ENCODE measurements at places on chromosomes 2 and 18.

DNA sequence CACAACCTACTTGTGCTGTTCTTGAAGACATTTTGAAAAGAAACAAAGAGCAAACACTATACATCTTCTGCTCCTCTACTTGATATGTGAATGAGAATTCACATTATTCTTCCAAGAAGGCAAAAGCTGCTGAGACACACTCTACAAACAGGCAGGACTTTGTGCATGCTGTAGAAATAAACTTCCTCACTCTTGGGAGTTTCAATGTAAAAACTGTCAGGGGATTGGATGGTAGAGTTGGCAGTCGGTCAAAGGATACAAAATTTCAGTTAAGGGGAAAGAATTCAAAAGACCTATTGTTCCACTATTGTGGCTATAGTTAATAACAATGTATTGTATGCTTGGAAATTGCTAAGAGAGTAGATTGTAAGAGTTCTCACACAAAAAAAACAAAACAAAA, 196.3 kb downstream of the MC4R start:
- no peak for DNase-seq

DNA sequence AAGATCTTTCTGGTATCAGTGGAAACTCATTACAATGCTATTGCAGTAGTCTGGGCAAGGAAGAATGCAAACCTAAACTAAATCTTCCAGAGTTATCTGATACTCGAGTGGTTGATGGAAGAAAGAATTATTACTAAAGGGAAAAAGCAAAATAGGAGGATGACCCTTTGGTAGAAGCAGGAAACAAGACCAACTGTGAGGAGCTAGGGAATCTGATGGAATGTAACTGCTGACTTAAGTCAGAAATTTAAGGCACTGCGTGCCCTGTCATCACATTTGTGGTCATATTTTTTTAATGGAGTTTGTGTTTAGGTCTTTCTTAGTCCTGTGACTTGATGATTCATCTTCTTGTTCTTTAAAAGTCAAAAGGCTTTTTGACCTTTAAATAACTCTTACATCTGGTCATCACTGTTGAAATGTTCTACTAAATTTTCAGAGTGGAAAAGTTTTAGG, 36.5 kb upstream of the ARMC9 start:
- no peak for DNase-seq

- DNase-seq, result no peak
Observed at GRCh38 chr2:55888936-55889335, 34.6 kb downstream of the EFEMP1 start.

- no peak for DNase-seq
Observed at GRCh38 chr2:143601828-143602227, 472.6 kb downstream of the ARHGAP15 start.

- no peak for DNase-seq
Observed at GRCh38 chr2:5022061-5022460, 670.1 kb upstream of the SOX11 start.

DNA sequence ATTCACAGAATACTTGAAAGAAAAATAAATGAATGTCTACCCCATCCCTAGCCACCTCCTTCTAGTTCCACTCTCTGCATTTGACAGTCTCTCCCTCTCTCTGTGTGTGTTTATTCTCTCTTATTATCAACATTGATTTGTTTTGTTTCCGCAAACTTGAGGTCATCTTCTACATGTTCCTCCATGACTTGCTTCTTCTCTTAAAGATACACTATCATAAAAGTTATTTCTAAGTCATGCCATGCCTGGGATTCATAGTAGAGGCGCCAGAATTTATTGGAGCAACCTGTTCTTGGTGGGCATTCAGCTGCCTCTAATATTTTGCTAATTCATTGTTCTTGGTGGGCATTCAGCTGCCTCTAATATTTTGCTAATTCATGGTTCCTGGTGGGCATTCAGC, 58.9 kb upstream of the SMAD7 start:
- no peak for DNase-seq

DNA sequence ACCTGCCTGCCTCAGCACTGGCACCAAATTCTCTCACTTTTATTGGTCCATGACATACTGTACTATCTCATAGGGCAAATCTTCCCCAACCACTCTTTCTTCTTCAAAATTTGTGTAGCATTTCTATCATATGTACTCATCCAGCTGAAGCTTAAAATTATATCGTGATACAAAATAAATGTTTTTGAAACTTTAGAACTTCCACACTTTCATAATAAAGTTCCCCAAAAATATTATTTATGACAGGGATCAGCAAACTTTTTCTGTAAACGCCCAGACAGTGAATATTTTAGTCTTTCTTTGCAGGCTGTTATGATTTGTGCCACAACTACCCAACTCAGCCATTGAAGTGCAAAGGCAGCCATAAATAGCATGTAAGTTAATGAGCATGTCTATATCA, 76.2 kb upstream of the POU3F3 start:
- DNase-seq, result no peak

DNA sequence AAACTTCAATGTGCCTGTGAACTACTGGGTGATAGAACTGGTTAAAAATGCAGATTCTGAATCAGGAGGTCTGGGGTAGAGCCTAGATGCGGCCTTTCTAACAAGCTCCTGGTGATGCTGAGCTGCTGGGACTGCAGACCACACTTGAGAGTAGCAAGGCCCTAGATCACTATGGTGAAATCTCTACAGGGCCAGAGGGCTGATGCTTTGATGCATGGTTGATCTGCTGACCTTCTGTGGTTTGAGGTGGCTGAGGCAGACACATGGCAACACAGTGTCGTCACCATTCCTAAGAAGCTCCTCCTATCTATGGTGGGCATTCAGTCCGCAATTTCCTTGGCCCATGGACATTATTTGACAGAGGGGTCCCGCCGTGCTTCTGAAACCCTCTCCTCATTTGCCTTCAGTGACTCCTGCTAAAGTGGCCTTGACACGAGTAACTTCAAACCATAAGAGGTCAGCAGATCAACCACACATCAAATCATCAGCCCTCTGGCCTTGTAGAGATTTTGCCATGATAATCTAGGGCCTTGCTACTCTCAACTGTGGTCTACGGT, 19.8 kb downstream of the CCDC68 start:
- DNase-seq, result no peak

- DNase-seq, result no peak
Observed at GRCh38 chr2:228507870-228508269, 326.4 kb upstream of the SPHKAP start.

DNA sequence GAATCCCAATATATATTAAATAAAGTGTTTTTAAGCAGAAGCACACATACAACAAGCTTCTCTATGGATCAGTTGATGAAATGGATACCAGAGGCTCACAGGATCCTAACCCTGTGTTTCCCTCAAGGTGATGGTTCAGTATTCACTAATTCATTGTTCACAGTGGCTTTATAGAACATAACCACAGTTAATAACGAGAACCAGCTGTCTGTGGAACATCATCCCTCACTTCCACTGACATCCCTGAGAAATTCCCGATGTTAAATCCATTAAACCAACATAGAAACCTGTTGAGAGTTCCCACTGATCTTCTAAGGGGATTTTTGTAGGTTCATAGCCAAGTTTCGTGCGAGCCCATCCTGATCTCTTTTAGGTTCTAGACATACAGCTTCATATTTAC, 29.0 kb downstream of the CCDC195 start:
- no peak for DNase-seq

DNA sequence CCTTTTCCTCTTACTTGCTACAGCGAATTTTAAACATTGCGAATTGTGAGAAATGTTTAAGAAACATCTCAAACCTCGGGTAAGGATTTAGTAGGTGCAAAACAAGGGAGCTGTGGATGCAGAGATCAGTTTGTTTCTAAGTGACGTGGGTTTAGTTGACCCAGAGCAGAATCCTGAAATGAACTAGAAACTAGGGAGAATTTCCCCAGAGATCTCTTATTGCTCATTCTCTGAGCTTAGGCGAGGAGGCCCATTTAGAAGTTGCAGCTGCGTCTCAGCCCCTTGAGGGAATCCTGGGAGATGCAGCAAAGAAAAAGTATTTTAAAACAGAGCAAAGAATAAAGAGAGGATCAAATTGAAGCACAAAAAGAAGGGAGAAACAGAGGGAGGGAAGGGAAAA, 29.3 kb downstream of the FAM124B start:
- DNase-seq, result no peak

DNA sequence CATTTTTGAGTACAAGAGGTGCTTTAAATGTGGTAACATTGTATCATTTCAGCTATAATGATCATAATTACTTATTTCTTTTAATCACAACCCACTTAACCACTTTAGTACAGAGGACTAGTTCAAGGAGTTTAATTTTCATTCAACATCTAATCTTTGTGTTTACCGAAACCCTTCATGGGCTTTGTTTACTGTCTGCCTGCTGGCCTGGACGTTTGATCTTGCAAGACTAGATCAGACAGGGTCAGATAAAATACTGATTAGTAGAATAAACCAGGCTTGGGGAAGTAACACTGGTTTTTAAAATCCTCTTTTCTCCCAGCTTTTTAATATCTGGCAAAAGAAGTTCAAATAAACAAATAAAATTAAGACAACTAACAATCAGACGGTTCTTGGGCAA, 93.6 kb downstream of the SATB2 start:
- DNase-seq, result no peak

DNA sequence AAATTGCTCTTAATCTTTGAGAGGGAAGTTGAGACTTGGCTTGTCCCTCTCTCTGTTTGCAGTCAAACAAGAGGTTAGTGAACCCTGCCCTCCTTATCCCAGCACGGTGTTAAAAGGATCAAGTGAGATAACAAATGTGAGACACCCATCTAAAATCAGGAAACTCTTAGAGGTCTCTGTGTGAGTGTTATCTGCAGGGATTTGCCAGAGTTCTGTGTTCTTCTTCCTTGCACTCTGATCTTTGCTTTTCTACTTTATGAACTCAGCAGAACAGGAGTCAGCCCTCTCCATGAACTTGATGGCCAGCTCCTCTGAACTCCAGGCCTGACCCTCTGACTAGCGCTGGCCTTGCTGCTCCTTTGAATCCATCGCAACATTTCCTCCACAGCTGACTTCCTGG, 123.8 kb downstream of the NCKAP5 start:
- DNase-seq, result no peak

- no peak for DNase-seq
Observed at GRCh38 chr2:137091704-137092103, 326.4 kb downstream of the THSD7B start.

DNA sequence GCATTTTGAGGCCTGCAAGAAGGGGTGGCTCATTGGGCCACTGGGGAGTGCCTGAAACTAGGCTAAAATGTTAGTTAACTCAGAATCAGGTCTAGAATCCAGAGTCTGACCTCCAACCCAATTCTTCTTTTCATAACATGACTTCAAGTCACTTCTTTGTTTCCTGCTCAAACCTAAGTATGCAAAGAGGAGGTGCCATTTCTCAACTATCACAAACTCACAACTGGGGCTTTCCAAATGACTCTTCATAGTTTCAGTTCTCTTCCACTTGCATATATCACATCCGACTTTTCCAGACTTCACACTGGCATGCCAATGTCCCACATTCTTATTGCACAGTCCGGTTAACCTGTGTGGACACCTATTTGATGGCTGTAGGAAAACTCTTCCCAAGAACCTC, 211.6 kb downstream of the TCF4 start:
- DNase-seq, result no peak

DNA sequence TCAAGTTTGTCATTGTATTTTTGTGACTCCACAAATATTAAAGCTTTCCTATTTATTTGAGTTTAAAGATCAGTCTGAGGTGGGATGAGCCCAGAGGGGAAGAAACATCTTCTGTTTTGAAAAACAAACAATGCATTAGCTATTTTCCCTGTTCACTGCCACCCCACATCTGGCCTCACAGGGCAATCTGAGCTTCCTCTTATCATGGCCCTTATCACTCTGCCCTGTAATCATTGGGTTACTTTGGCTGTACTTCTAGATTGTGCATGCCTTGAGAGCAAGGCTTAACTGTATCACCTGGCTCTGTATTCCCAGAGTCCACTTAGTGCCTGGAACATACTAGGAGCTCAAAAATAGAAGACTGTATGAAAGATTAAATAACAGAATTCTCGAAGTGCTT, 241.6 kb upstream of the NT5C1B start:
- no peak for DNase-seq

DNA sequence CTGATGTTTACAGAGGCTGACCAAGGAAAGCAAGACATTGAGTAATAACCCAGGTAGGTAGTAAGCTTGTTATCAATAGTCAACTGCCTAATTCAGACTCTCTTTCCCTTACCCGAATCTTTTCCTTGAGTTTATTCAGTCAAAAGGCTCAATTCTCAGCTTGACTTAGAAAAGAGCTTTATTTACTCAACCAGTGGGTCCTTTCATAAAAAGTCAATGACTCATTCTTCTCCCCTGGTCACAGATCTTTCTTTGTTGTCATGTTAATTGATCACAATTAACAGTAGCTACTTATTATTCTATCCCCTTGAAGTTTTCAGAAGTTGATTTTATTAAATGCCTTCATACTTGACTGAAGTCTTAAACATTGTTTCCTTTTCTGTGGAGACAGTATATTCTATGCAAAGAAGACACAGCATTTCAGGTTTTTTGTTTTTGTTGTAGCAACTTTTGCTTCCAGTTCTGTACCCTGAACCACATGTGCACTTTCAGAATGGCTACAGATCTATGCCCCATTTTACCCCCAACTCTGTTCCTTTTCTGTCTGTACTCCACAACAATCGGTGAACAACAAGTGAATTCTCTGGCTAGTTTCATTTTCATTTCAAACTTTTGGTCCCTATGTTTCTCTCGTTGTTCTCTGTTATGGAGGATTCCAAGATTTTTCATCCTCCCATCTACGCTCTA, 428.3 kb downstream of the NCKAP5 start:
- no peak for DNase-seq

GRCh38 chr2:20662308-20662937, 4.5 kb upstream of the GDF7 start:
- no peak for DNase-seq

- DNase-seq, result no peak
Observed at GRCh38 chr2:22934747-22935146, 450.2 kb upstream of the KLHL29 start.

- DNase-seq, result no peak
Observed at GRCh38 chr2:97844311-97844859, 131.0 kb downstream of the ZAP70 start.

GRCh38 chr2:226358688-226359087, 440.9 kb downstream of the IRS1 start:
- DNase-seq, result no peak

DNA sequence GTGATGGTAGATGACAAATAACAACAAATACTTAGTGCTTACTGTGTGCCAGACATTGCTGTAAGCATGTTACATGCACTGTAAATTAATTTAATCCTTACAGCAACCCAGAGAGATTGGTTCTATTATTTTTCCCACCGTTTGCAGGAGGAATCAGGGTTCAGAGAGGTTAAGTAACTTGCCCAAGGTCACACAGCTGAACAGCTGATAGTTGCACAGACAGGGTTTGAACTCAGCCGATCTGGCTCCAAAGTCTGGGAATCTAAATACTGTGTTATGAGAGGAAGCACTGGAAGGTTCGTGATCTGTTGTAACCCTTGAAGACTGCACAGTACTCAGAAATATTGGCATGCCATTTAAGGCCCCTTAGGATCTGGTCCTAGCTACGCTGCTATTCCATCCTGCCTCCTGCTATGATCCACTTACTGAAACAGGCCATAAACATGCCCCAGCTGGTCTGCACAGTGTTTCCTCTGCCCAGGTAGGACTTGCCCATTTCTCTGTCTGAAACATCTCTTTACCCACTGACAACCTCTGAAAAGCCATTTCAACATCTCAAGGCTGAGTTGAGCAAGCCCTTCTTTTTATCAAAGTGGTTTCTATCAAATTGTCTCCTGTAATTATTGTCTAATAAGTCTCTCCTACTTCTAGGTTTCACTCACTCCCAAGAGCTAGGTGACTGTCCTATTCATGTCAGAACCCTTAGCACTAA, 40.4 kb upstream of the MRPL33 start:
- no peak for DNase-seq

- no peak for DNase-seq
Observed at GRCh38 chr2:6933911-6934310, 16.7 kb downstream of the RNF144A start.

Measured in stimulated activated CD8-positive, alpha-beta memory T cell treated with anti-CD3 and anti-CD28 coated beads, Interleukin-4, amount 100 ng/mL, for 1 hour (primary cell).